ENCODE measurements at places on chromosomes 13 and 19. TPM values are rescaled to one million over a fixed set of nuclear protein-coding genes. Genes with fewer than 3 reads are reported as not detected.

Gene CYP4F8
- total RNA-seq: not detected

Gene ATP8B3
- 8.3 TPM for total RNA-seq

Gene RNF113B
- not detected for total RNA-seq

Gene MCF2L
- 28.2 TPM for total RNA-seq

Gene TNNI3
- total RNA-seq: 18.2 TPM

Gene ZSCAN5B
- not detected for total RNA-seq

Gene ZNF154
- 0.20 TPM for total RNA-seq

GRCh38 chr13:80337288-80338081 lies 3.4 kb downstream of the SPRY2 start:
- DNase-seq: no peak

GRCh38 chr13:113854238-113855011 lies 9.5 kb downstream of the GAS6 start:
- no peak for DNase-seq

- DNase-seq: no peak
Measured at GRCh38 chr13:66033924-66034323, 1196.2 kb downstream of the PCDH9 start.

DNA sequence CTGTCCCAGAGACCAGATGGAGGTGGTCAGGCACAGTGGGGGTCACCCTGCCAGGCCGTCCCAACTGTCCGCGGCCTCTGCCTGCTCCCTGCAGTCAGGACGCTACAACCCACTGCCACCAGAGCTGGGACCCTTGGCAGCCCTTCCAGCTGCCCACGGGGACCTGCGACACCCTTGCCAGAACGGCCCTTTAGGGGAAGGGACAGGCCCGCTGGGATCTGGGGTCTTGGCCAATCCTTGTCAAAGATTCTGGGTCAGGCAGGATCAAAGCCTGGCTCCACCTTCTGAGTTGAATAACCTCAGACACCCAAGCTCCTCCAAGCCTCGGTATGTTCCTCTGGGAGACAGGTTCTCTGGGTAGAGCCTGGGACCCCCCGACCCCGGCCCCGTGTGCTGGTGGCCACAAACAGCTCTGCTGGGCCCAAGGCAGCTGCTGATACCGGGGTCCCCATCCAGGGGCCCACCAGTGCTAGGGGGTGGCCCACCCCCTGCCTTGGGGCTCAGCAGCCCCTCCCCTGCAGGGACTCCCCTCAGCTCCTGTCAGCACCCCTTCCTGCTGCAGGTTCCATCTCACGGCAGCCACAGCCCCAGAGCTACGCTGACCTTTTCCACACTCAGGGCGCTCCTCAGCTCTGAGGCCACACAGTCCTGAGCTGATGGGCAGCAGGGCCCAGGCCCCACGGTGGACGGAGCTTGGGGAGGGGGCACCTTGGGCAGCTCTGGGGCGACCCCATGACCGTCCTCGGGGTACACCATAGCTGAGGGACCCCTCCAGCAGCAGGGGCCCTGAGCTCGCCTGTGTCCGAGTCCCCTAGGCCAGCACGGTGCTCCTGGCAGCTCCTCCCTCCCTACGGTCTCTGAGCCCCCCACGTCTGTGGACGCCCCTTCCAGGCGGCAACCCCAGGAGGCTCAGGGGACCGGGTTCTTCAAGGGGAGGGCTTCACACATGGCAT lies 18.4 kb downstream of the SBNO2 start:
- no peak for DNase-seq

- no peak for DNase-seq
Measured at GRCh38 chr13:50441130-50441529, 402.4 kb downstream of the DLEU7 start.

DNA sequence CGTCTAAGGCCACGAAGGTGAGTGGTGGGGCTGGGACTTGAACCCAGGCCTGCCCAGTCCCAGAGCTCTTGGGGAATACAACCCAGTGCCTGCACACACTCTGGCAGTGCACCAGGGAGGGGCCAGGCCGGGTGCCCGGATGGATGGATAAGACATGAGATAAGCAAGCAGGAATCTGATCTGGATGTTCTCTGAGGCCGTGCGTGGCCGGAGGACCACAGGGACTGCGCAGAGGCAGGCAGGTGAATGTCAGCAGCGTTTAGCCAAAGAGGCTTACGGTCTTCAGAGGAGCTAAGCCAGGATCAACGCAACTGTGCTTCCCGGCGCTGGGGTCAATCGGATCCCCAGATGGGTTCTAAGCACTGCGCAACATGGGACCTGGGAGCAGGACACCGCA lies 1.5 kb downstream of the ZNF787 start:
- peak; percentile 31 for DNase-seq

DNA sequence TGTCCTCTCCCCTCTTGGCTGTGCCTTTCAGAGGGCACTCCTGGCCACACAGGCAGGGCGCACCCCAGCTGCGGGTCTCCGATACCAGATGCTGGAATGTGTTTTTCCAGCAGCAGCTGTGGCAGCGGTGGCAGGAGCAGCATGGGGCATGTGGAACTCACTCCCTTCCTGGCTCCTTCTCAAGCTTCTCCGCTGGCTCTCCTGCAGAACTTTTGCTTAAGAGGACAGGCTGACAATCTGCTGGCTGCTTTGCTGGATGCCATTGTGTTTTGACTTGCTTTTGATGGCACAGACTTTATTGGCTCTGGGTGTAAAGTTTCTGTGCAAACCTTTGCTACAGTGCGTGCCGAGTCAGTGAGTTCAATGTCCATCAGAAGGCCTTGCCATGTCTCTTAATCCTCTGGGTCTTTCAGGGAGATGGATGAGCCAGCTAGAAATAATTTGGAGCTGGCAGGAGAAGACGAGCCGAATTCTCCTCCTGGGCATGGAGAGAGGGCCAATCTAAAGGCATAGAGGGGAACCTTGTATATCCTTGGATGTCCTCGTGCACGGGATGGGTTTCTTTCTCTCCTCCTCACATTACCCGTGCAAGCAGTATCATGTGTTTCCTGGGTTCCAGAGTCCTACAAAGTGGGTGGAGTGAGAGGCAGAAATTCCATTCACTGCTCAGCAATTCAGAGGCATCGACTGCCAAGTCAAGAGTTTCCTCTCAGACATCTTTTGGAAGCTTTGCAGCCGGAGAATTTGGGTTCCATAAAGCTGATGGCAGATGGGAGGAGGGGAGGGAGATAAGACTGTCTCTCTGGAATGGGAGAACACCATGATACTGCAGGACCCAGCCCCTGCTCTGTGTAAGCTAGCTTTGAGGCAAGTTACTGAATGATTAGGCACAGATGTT lies 231.2 kb downstream of the FGF9 start:
- no peak for DNase-seq

GRCh38 chr13:99133230-99133629 lies 67.4 kb upstream of the UBAC2 start:
- DNase-seq: peak; percentile 3

DNA sequence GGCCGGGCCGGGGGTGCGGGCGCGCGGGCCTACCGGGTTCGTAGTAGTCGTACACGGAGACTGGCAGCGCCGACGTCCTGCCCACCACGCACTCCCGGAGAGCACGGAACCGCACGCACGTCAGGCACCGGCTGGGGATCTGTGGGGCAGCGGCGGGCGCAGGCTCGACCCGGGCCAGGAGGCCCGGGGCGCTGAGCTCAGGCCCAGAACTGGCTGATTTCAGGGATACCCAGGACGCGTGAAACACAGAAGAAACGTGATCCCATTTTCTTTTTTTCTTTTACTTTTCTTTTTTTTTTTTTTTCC lies 9.0 kb downstream of the F2RL3 start:
- DNase-seq: no peak

DNA sequence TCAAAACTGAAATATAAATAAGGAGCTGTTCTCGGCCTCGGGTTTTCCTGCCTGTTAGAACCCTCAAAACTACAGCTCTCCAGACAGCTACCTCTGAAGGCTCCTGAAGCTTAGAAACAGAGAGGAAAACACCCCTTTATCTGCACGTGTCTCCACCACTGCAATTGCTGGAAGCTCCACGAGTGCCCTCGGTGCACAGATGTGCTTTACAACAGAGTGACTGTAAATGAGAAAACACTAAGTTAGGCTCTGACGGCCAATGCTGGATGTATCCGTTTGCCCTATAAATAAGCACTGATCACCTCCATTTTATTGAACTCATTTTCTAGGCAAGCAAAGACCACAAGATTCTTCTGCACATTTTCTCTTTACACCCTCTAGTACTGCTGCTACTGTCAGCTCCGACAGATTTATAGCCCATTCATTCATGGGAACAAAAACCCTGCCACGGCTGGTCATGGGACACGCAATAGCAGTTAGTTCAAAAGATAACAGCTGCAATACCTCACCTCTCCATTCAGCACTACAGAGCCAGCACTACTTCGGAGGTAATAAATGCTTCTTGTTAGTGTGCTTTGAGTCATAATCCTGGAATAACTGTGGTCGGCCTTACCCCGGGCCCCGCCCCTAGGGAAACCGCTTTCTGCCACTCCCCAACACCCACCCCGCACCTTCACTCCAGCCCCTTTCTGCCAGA lies 241.1 kb upstream of the ZNF507 start:
- no peak for DNase-seq

- DNase-seq: no peak
Measured at GRCh38 chr13:63540061-63540460, 2124.4 kb upstream of the PCDH20 start.

- DNase-seq: no peak
Measured at GRCh38 chr19:46404753-46405468, 8.5 kb downstream of the CCDC8 start.

GRCh38 chr13:25752957-25753551 lies 298.8 kb downstream of the SHISA2 start:
- DNase-seq: no peak

- no peak for DNase-seq
Measured at GRCh38 chr19:35360880-35361420, 2.7 kb downstream of the FFAR3 start.

DNA sequence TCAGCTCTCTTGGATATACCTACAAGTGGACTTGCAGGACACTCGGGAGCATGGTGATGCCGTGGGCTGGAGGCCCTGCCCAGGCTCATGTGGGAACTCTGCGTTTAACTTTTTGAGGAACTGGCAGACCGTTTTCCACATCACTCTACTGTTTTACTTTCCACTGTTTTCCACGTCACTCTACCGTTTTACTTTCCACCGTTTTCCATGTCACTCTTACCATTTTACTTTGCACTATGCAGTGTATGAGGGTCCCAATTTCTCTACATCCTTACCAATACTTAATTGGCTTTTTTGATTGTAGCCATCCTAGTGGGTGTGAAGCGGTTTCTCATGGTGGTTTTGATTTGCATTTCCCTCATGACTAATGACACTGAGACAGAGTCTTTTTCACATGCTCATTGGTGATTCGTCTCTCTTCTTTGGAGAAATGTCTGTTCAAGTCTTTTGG lies 40.5 kb downstream of the GATAD2A start:
- no peak for DNase-seq

DNA sequence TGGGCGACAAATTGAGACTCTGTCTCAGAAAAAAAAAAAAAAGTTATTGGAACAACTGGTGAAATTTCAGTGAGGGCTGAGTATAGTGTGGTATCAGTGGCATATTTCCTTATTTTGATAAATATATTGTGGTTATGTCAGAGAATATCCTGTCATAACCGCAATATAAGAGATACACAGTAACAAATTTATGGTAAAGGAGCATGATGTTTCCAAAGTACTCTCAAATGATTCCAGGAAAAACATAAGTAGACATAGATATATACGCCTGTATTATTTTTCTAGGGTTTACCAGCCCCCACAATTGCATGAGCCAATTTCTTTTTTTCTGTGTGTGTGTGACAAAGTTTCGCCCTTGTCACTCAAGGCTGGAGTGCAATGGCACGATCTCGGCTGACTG lies 5.7 kb upstream of the C5AR1 start:
- no peak for DNase-seq

DNA sequence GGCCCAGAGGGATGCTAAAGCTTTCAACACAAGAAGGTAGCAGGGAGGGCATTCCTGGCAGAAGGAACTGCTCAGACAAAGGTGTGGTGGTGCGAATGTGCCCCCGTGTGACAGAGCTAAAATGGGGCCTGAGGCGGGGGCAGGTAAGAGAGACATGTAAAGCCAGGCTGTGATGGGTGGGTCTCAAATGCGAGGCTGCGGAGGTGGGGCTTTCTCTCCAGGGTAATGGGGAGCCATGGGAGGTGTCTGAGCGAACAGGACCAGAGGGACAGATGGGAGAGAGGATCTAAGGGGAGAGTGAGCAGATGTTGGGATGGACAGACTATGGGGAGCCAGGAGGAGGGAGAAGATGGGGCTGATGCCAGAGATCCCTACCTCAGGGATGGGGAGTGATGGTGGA lies 44.7 kb upstream of the NFIC start:
- no peak for DNase-seq

GRCh38 chr19:55032170-55032800 lies 5.8 kb downstream of the GP6 start:
- DNase-seq: no peak

DNA sequence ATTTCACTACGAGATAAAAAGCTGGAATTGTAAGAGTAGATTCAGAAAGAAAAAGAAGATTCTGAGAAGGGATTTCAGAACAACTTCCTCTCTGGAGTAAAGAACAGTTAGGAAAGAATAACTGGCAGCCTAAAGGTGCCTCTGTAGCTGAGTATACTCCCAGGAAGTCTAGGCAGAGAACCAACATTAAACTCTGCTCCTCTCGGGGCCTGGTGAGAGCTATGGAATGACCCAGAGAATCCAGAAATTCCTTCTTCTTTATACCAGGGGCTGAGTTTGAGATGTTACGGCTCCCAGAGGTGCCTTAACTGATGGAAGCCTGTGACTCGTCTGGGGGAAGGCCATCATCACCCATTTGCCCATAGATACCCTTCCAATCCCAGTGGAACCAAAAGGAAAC lies 39.1 kb downstream of the FAM216B start:
- no peak for DNase-seq

DNA sequence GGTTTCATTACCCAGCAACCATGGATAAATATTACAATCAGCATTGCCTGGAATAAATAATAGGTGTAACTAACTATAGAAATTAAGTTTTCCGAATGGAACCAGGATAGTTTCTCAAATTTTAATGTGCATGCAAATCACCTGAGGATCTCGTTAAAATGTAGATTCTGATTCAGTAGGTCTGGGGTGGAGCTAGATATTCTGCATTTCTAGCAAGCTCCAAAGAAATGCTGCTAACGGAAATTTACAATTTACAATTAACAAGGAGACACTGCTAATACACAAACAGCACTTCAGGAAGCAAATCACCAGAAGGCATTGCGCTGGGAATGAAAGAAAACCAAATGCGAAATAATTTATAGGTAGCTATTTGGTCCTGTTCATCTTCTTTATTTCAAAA lies 597.5 kb upstream of the KLF12 start:
- DNase-seq: no peak

GRCh38 chr13:50017819-50018218 lies 2.6 kb downstream of the KCNRG start:
- DNase-seq: no peak

- no peak for DNase-seq
Measured at GRCh38 chr13:88764103-88764502, 1092.9 kb downstream of the SLITRK5 start.

GRCh38 chr19:4064496-4065260 lies 2.0 kb downstream of the ZBTB7A start:
- no peak for DNase-seq

- DNase-seq: no peak
Measured at GRCh38 chr19:46025835-46026234, 3.0 kb upstream of the PGLYRP1 start.

- no peak for DNase-seq
Measured at GRCh38 chr19:13121551-13122274, 3.6 kb downstream of the NACC1 start.

- DNase-seq: no peak
Measured at GRCh38 chr13:74667656-74668203, 533.5 kb upstream of the KLF12 start.

GRCh38 chr13:93290503-93290902 lies 63.9 kb downstream of the GPC6 start:
- DNase-seq: no peak

Data from PC-9 (cell line).